ENCODE measurements at places on chromosomes 5 and 9.

GRCh38 chr9:115212125-115212605, 94.2 kb upstream of the TNC start:
- no peak for DNase-seq

DNA sequence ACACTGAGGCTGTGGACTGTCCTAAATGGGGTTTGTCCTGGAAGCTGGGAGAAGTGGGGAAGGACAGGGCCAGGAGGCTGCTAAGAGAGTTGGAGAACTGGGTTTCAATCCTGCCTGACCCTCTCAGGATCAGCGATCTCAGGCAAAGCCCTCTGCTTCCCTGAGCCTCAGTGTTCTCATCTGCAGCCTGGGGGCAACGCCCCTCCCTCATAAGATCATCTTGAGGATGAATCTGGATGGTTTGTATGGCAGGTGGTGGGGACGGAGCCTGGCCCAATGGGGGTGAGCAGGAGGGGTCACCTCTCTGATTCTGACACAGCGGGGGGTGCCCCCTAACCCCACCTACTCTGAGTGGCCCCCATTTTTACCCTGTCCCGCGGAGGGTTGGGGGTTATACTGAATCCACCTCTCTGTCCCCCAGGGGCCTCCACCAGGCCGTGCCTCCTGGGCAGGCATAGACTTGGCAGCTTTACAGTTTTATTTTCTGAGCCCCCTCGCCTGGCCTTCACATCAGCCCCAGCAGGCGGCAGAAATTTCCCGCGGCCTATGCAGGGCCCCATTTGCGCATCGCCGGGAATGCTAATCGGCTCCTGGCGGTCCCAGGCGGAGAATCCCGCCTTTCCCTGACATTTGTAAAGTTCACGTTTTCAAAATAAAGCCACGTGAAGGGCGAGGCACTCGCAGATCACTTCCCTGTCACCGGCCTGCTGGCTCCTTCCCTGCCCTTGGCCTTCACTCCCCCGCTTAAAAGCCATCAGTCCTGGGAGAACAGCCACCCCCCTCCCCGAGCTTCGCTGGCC, 17.8 kb upstream of the LAMC3 start:
- DNase-seq = no peak

GRCh38 chr5:81843845-81844244, 92.9 kb upstream of the SSBP2 start:
- DNase-seq = no peak

DNA sequence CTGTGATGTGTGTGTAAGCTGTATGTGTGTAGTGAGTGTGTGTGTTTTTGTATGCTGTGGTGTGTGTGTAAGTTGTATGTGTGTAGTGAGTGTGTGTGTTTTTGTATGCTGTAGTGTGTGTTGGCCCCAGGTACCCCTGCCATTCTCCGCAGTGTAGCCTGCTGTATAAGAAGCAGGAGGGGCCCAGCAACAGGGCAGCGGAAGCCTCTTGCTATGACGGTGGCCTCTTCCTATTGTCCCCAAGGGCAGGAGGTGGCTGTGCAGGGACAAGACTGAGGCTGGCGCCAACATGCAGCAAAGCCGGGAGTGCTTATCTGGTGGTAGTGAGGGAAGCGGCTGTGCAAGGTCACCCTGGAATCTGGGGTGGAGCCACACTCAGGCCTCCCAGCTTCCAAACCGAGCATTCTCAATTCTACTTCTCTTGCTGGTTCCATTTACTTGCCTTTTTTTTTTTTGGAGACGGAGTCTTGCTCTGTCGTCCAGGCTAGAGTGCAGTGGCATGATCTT, 5.1 kb downstream of the SPAAR start:
- no peak for DNase-seq

DNA sequence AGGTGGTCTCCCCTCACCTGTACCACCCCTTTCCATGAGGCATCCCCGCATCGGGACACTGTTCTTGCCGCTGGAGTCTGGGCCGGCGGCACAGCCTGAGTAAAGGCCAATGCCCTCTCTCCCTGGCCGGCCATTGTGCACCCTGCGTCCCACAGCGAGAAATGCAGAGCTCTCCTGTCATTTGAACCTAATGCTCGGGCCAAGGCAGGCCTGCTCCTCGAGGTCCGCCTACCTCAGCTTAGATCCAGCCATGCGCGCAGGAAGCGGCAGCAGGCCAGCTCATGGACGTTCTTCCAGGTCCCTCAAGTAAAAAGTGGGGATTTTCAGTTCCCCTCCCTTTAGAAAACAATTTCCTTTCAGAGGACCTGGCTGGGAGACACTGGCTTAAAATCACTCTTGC, 135.0 kb downstream of the HSD17B3 start:
- DNase-seq = no peak

- no peak for DNase-seq
These were observed 113.2 kb upstream of the ELL2 start for GRCh38 chr5:96074870-96075269.

Data from NCI-H2227 treated with DMSO at 0.1 percent for 48 hours (cell line).